ENCODE measurements at places on chromosomes 7 and 10.

GRCh38 chr7:92246360-92247101 lies 757 bp downstream of the ANKIB1 start:
- peak; percentile 46 for DNase-seq

DNA sequence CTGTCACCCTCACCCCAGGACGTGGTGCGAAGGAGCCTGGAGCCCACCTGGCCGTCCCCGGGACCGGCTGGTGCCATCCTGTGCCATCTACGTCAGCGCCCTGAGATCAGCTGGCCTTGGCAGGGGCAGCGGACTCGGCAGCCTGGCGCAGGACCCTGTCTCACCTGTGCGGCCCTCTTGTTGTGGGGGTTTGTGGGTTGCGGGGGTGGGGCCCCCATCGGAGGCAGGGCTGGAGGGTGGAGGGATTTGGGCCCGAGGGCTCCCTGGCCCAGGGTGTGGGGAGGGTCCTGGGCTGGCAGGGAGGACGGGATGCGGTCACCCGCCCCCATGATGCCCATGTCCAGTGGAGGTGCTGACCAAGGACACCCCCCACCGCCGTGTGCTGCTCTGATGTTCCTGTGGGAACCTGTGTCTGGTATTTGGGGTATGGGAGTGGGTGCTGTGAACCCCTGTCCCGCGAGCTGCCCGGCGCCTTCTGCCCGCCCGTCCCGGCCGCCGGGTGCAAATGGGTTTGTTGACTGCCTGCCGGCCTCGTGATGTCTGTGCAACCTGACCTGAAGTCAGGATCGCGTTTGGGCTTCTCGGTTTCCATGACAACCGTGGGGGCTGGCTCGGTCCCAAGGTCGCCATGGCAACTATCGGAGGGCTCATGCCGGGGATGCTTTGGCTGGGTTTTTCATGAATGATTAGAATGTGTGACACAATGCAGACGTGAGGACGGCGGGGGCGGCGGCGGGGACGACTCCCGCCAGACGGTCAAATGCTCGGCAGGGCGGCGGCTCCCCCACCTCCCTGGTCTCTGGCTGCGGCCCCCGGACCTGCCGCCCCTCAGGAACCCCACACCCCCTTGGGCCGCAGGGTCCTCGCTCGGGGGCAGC lies 7.3 kb downstream of the MAFK start:
- no peak for DNase-seq

DNA sequence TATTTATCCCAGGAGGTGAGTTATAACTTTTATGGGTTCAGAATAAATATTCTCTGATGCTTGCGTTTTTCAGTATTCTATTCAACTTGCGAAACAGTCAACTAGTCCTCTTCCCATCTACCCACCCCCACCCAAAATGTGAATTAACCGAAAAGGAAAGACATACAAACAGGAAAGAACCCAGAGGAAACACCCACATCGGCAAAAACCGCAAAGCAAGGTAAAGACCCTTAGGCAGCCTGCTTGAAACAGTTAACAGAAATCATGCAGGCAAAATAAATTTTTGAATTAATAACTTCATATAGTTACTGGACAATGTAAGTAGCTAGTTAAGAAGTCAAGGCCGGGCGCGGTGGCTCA lies 5.4 kb downstream of the ZC3HAV1 start:
- no peak for DNase-seq

DNA sequence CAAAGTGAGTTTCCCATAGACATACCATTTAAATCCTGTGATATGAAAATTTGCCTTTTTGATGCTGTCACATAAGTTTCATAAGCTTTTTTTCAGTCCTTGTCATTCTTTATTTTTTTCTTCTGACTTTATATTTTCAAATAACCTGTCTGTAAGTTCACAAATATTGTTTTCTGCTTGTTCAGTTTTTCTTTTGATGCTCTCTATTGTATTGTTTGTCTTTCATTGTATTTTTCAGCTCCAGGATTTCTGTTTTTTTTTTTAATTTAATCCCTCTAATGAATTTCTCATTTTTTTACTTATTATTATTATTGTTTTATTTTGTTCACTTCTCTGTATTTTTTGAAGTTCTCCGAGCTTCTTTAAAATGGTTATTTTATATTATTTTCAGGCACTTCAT lies 623.4 kb downstream of the CNTNAP2 start:
- no peak for DNase-seq

GRCh38 chr10:78443900-78444571 lies 410.4 kb downstream of the RPS24 start:
- no peak for DNase-seq

GRCh38 chr10:119384127-119384526 lies 158.4 kb downstream of the RGS10 start:
- DNase-seq, result no peak

- DNase-seq, result no peak
Observed at GRCh38 chr7:18119985-18120384, 92.3 kb upstream of the PRPS1L1 start.

GRCh38 chr7:121410829-121411596 lies 14.9 kb upstream of the FAM3C start:
- DNase-seq, result no peak

- DNase-seq, result no peak
Observed at GRCh38 chr7:43590862-43591557, 8.1 kb downstream of the STK17A start.

GRCh38 chr10:89954061-89954460 lies 252.7 kb downstream of the KIF20B start:
- no peak for DNase-seq

GRCh38 chr7:75995996-75996395 lies 1.6 kb upstream of the TMEM120A start:
- no peak for DNase-seq

GRCh38 chr10:109821672-109822071 lies 101.6 kb downstream of the XPNPEP1 start:
- DNase-seq, result no peak

- no peak for DNase-seq
Observed at GRCh38 chr10:126508535-126509040, 120.3 kb upstream of the ADAM12 start.

All from DMS79 treated with DMSO at 0.1 percent for 48 hours (cell line).